Left colon (tissue), 2 donors: ENCODE measurements at places on chromosomes 16 and 17. TPM values are rescaled to one million over a fixed set of nuclear protein-coding genes. Genes with fewer than 3 reads are reported as not detected.

DNA sequence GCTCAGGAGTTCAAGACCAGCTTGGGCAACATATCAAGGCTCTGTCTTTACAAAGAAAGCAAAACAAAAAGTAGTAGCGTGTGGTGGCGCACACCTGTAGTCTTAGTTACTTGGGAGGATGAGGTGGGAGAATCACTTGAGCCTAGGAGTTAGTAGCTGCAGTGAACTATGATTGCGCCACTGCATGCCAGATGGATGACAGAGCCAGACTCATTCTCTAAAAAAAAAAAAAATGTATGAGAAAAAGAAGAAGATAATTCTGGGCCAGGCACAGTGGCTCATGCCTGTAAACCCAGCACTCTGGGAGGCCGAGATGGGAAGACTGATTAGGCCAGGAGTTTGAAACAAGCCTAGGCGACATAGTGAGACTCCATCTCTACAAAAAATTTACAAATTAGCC lies 28.5 kb downstream of the STAT5B start:
- no peak for DNase-seq

DNA sequence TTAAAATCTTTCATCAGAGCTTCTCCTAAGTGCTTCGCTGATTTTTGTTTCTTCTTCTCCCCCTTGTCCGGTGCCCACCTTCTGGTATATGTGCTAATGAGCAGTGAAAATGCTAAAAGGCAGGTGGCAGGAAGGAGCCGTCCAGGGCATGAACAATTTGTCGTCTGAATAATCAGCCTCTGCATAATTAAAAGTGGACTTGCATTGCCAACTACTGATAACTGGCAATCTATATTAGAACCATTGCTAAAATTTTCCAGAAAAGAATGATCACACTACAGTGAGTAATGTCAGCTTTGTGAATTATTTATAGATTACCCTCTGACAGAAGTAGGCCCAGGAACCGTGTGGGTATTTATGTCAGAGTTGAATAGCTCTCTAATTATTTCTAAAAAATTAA lies 28.1 kb downstream of the SERPINF1 start:
- DNase-seq = no peak

DNA sequence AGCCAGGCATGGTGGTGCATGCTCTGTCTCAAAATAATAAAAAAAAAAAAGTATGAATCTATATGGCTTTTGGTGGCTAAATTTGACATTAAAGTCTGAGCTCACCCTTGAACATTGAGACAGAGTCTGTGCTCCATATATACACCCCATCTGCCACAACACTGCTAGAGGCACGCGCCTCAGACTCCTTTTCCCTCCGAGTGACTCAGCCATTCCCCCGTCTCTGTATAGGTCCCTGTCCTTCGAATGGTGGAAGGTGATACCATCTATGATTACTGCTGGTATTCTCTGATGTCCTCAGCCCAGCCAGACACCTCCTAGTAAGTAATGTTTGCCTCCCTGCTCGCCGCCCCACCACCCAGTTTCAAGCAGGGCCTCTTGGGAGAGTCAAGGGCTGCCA lies 4.5 kb upstream of the EFNB3 start:
- DNase-seq = no peak

GRCh38 chr16:78503602-78504001 lies 404.1 kb downstream of the WWOX start:
- peak; percentile 21 for DNase-seq

DNA sequence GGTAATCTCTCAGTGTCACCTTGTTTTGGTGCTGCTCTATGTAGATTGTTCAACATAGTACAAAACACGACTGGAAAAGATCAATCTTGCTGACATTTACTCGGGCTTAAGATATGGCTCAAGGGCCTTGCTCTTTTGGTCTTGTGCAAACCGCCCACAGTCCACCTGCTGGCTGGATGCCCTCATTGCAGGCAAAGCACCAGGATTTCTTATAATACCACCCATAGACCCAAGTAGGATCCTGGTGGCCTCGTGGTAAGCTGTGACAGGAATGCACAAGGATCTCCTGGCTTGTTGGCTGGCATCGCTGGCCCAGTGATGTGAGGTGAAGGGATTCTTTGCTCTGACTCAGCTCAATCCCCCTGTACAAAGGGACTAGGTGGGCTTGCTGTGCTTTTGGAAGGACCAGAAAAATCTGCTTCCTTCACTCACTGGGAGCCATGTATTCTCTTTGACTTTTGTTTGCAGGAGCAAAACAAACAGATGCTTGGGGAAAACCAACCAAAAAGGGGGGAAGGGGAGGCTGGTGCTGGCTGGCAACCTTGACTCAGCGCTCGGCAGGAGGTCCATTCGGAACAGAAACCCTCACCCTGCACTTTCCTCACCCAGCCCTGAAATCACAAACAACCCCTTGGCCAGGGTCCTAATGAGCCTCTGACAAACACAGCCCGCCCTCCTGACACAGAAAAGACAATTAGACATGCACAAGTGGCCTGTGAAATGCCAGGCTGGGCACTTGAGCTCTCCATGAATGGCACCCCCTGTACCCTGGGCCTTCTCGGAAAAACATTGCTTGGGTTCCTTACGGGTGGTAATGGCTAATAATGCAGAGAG lies 36.6 kb upstream of the MED9 start:
- peak; percentile 46 for DNase-seq

CACNG3 gene
- total RNA-seq = not detected
